ENCODE measurements at places on chromosomes 12 and 14.
A peak's percentile ranks its signal among the peaks of the same experiment; 100 is the strongest.

DNA sequence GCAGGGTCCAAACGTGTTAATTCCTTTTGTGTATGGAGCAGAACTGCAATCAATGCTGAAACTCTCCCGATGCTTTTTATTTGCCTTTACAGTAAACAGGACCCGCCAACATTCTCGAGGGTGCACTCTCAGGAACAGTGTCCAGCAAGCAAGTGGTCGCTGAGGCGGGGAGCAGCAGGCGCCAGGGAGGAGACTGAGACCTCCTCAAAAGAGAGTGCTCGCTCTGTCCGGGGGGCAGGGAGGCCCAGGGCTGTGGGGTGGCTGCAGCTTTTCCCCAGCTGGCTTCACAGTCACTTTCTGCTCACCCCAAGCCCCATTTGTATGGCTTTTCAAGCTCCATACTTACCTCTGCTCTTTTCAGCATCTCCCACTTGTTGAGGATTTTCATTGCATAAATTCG lies 49.2 kb downstream of the CDC42BPB start:
- no peak for DNase-seq

DNA sequence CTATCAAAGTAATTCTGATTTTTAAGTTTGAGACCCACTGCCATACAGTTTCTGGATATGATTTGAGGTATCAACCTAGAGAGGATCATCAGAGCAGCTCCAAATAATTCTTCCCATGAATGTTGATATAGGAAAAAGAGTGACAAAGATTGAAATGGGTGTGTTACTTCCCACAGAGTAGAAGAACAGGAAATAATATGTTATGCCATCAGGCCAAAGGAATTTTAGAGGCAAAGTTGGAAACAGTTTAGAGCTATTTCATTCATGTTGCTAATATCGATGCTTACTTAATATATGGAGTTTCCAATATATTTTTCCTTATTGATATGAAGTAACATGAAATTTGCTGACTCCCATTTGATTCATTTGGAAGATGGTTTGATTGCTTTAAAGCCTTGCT lies 8.9 kb upstream of the MSRB3 start:
- DNase-seq: no peak

GRCh38 chr12:94689646-94690036 lies 39.3 kb upstream of the TMCC3 start:
- no peak for DNase-seq

DNA sequence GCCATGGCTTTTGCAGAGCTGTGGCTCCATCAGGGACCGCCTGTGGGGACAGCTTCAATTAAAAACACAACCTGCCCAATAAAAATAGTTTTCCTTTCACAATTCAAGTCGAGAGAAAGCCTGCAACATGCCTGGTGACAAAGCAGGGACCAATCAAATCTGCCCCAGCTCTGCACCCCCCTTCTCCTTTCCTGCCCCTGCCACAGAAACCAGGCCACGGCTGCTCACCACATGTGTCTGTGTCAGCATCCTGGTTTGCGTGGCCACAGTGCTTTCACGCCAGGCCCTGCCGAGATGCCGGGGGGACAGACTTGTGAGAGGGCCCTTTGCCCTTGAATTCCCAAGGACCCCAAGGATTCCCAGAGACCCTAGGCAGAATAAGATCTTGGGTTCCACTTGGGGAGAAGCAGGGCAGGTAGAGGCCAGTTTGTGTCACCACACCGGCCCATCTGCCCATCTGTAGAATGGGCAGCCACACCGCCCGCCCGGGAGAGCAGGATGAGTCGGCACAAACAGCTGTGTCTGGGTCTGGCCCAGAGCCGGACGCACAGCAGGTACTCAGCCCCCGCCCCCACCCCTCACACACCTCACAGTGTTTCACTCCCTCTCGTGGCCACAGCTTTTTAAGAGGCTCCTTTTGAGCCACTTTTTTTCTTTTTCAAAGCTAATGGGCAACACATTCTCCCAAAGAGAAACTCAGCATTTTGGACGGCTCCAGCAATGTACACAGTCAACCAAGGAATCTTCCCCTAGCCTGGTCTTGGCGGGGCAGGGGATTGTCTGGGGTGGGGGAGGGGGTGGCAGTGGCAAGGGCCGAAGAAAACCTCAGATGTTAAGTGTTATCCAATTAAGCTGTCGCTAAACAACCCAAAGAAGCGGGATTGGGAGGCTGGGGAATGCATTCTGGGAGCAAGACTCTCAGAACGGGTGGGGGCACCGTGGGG lies 41.5 kb downstream of the BCL11B start:
- DNase-seq: peak; percentile 71

DNA sequence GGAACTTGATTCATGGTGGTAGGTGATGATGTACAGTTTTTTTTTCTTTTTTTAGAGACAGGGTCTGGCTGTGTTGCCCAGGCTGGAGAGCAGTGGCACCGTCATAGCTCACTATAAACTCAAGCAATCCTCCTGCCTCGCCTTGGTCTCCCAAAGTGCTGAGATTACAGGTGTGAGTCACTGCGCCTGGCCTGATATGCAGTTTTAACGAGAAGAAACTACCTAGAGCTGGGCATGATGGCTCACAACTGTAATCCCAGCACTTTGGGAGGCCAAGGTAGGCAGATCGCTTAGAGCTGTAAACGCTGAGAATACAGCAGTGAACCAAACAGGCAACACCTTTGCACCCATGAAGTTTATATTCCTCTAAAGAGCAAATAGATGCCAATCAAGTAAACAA lies 13.0 kb upstream of the VPS37B start:
- no peak for DNase-seq

DNA sequence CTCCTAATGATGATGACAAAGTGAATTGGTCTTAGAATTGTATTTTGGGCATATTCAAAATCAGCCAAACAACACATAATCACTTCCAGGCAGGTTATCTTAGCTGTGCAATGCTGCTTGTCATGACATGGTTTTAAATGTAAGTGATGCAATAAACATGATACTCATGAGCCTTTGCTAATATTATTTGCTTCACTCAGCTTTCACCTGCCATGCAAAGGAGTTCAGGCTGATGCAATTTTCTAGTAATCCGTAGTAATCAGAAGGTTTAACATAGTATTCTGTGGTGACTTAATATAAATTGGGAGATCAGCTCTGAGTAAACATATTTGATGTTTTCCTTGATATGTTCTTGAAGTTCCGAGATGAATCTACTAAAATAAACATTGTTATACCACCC lies 29.1 kb downstream of the TMEM260 start:
- no peak for DNase-seq

- no peak for DNase-seq
Observed at GRCh38 chr14:63800083-63800482, 52.7 kb upstream of the SYNE2 start.

GRCh38 chr14:80957613-80958012 lies 2.2 kb downstream of the TSHR start:
- DNase-seq: no peak

DNA sequence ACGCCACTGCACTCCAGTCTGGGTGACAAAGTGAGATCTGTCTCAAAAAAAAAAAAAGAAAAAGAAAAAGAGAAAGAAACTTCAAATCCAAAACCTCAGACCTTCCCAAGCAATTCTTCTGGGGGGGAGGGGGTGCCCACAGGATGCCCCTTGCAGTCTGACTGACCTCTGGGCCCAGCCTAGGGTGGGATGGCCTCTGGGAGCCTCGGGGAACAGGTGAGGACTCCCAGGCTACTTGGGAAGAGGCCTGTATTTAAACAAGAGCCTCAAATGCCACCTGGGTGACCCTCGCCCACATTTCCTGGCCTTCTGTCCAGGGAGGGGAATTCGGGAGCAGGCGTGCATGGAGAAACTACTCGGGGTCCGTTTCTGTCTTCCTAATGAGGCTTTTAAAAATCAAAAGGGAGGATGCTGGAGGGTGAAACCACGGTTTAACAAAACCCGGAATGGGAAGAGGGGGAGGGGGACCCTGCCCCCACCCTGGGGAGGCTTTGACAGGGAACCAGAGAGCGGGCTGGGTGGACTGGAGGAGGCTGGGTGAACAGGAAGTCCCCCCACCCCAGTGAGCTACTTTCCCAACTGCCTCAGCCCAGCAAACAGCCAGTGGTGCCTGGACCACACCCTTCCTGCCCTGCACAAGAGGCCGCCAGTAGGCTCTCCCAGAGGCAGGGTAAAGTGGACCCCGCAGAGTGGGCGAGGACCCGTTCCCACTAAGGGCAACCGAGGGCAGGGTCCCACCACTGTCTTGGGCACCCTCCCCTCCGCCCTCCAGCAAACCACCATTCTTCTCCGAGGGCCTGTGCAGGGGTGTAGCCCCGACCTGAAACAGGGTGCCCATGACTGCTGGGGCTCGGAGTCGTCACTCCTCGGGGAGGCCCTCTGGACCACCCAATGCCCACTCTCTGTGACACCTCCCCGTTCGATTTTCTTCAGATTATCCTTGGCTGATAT lies 1.5 kb upstream of the FBRSL1 start:
- DNase-seq: no peak

DNA sequence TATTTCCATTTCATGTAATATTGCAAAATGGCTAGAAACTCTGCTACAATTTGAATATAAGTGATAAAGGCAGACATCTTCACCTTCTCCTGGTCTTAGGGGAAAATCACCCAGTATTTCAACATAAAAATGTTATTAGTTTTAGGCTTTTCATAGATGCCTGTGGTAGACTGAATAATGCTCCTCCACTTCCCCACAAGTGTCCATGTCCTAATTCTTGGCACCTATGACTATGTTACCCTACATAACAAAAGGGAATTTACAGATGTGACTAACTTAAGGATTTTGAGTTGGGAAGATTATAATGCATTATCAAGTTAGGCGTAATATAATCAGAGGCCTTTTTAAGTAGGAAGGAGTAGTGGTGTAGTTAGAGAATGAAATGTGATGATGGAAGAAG lies 196.4 kb downstream of the TMTC3 start:
- DNase-seq: no peak

DNA sequence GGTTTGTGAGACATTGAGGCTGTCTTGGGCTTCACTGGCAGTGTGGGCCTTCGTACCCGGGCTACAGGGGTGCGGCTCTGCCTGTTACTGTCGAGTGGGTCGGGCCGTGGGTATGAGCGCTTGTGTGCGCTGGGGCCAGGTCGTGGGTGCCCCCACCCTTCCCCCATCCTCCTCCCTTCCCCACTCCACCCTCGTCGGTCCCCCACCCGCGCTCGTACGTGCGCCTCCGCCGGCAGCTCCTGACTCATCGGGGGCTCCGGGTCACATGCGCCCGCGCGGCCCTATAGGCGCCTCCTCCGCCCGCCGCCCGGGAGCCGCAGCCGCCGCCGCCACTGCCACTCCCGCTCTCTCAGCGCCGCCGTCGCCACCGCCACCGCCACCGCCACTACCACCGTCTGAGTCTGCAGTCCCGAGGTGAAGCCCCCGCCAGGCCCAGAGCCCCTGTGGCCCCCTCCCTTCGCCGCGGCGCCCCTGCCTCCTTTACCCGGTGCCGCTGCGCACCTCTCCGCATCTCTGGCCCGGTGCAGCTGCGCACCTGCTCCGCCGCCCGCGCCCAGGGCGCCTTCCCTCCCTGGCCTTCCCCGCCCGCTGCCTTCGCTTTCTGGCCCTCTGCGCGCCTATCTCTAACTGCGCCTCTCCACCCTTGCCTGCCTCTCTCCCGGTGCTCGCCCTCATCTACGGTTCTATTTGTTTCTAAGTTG lies at the start of gene ENO2:
Gene ENO2 (plus strand): TSS at position 335 of the 701 bp plus-strand sequence. CDS start 1,253 bp downstream, outside the sequence.
- peak; percentile 61 for DNase-seq

GRCh38 chr12:3922033-3922432 lies 48.8 kb upstream of the PARP11 start:
- DNase-seq: no peak

- DNase-seq: no peak
Observed at GRCh38 chr14:99513183-99513694, 32.0 kb downstream of the CCNK start.

DNA sequence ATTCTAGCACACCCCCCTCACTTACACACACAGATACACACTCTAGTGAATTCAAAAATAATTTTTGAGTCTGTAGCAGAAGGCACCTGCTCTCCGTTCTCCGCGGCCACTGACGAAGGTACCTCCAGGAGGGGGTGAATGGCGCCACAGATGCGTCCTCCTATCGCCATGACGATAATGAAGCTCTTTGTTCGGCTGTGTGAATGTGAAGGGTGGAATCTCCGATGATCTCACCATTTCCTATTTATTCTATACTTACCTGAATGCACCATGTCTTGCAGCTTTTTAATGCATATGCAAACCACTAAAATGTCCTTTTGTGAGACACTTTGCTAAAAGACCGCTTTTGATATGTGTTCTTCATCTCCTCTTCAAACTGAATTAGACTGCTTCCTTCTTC lies 162.7 kb downstream of the EGLN3 start:
- DNase-seq: no peak

DNA sequence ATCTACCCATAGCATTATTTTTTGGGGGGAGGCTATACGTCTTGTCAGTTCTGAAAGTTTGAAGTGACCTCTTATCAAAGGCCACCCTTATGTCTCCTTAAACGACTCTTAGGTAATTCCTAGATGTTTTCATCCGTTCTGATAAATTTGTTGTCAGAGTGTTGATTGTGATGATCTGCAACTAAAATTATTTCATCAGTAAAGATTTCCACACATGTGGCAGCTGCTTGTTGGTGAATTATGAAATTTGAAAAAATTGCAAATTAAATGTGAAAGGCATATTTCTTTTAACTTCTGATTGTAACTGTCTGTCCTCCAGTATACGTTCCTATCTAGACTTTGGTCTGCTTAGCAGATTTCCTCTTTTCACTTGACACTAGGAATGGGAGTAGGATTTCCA lies 1.4 kb downstream of the ADIPOR2 start:
- DNase-seq: no peak

DNA sequence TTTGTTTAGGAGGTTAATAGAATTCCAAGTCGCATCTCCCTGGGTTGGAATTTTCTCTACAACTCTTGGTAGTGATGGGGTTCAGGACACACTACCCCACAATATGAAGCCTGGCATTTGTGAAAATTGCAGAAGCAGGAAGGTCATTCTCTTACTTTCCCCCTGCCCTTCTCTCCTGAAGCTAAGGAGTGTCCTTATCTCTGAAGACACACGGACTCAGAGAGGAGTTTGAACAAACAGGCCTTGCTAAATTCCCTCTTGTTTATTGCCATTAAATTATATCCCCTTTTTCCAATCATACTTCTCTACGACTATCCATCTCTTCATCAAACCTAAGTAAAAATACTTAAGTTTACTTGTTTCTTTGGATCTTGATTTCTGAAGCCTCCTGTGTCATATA lies 443.0 kb downstream of the RAD51B start:
- no peak for DNase-seq

DNA sequence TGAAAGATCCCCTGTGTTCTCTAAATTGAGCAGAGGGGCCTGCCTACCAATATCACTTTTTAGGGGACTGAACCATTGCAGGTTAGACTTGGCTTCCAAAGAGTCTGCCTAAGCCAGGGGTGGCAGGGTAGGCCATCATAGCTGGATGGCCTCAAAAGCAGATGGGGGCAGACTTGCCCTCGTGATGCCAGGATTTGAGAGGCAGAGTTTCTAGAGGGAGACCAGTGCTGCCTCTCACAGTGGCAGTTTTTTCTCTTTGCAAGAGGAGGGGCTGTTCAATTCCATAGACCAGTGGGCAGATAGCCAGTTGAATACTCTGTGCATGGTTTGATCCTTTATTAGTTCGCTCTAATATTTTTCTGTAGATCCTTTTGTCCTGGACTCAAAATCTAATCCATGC lies 23.8 kb upstream of the SMCO2 start:
- no peak for DNase-seq

- no peak for DNase-seq
Observed at GRCh38 chr14:63454863-63455622, 88.1 kb downstream of the PPP2R5E start.
